Stimulated activated naive CD4-positive, alpha-beta T cell (primary cell): ENCODE measurements at places on chromosomes 3 and 15.

DNA sequence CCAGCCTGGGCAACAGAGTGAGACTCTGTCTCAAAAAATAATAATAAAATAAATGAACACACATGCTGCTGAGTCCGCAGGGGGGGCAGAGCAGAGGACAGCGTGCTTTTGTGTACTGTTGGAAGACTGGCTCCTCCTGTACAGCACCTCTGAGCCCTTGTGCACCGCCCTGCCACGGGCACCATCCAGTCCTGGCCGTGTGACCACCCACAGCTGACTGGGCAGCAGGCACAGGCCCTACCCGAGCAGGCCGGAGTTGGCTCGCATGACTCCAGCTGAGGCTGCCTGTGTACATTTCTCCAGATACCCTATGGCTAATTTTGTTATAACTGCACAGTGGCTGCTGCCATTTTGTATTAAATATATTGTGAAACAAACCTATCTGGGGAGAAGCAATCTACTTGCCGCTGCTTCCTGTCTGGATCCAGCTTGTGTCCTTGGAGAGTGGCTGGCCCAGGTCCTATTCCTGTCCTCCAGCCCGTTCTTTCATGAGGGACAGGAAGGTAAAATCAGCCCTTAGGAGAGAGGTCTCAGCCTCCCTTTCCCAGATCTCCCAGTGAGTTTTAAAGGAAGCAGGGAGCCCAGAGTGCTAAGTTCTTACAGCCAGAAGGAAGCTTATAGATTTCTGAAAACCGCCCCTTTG, 14.6 kb downstream of the IVD start:
- DNase-seq = no peak

GRCh38 chr15:67018026-67018425, 47.4 kb upstream of the SMAD3 start:
- DNase-seq = no peak

DNA sequence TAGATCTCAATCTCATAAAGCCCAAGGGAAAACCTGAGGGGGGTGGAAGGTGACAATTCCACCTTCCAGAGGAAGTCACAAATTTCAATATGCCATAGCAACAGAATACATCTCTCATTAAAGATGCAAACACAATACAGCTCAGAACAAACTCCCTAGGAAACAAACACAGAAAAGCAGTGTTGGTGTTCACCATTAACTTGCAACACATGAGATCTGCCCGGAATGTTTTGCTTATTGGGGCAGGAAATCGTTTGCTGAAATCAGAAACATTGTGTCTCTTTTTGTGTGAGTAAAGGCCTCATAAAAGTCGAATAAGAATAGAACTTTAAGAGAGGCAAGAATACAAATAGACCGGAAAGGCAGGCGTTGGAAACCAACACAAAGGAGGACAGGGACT, 5.8 kb upstream of the RYR3 start:
- no peak for DNase-seq

DNA sequence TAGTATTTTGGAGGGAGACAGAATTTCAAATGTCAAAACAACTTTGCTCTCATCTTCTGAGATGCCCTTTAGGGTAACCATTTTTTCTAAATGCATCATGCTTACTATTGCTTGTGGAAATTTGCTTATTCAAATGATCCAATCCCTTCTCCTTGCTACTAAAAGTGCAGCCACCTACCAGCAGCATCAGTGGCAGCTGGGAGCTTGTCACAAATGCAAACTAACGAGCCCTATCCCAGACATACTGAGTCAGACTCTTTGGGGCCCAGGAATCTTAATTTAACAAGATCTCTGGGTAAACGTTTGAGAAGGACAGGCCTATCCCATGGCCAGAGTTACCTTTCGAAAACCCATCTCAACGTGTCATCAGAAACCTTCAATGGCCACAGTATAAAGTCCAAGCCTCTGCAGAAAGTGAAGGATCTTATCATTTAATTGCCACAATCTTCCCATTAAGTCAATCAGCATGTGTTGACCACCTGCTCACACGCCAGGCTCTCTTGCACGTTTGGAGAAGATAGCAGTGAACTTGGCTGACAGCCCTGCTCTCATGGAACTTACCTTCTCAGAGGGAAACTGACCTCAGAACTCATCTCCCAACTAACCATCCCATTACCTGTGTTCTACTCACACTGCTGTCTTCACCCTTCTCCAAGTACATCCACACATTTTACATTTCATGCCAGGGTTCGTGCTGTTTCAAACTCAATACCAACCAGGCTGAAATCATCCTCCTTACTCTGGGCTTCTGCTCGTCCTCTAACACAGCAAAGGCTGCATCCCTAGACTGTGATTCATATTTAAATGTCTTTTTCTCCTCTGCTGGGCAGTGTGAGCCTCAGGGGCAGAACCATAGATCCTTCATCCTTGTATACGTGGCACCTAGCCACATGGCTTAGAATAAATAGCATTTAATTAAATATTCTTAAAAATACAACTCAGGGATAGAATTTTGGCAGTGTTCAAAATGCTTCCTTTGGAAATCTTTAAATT, 24.8 kb upstream of the VGLL4 start:
- no peak for DNase-seq

DNA sequence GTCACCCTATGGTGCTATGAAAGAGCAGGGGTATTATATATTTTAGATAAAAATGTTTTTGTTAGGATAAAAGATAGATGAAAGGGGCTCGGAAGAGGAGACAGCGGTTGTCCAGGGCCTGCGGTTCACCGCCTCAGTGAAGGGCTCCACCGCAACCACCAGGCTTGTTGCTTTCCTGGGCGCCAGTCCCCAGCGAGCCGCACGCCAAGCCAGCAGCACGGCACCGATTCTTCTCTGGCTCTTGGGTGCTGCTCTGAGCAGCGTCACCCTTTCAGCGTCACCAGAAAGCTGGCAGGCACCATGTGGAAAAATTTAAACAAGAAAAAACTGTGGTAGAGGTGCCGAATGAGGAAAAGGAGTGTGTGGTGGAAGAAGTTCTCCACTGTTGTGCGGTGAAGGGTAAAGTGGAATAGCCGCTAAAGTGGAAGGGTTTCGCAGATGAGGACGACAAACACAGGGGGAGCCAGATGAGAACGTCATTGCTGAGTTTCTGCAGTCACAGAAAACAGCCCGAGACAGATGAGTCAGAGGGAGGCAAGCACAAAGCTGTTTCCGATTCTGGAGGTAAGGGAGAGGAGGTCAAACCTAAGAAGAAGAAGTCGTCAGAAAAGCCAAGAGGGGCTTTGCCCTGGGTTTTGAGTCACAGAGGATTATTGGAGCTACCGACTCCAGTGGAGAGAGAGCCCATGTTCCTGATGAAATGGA, 569.2 kb downstream of the ZBBX start:
- DNase-seq = no peak

DNA sequence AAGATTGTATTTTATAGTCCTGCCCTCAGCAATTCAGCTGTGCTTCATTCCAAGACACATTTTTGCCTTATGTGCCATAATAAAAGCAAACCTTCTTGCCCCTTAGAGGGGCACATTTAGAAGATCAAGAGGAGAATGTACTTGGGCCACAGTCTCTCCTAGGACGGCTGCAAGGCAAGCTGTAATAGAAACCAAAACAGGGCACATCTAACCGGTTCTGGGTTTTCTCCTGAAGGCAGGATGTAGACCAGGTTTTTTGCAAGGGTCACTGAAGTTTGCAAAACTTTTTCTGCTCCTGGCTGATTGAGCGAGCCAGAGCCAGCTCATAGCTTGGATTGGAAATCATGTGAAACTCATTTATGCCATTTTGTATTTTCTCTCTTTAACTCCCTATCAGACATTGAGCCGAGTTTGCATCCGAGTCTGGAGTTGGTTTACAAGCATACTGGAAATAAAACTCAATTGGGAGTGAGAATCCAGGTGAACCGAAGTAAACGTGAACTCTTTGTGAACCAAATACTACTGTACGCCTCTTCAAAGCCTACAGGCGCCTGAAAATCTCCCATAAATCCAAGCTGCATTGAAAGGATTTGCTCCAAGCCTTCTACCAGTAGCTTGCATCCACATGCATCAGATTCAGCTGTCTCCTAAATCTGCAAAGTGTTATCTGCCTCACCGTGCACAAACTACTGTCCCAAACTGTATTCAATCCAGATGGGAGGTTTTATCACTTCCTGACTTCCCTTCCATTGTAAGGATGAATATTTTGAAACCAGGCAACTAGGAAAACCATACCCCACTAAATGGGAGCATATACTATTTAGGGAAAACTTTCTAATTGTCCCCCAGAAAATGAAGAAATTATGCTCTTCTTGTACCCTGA, 60.9 kb upstream of the TSC22D2 start:
- no peak for DNase-seq

DNA sequence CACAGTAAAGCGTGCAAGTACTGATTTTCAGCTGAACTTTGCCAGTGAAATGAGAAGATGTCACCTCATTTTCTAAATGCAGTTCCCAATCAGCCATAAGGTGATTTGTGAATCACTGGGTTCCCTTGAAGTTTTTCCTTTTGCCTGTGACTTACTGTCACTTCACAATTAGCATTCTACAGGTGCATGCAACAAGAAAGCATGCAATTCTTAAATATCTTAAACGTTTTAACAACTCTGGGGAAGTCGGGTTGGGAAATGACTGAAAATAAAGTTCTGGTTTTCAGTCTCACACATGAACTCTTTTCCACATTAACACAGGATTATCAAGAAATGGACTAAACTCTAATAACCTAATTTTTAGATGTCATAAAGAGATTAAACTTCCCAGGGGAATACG, 5.2 kb downstream of the GSK3B start:
- DNase-seq = no peak

- DNase-seq = no peak
Measured at GRCh38 chr3:126367316-126367805, 10.2 kb upstream of the KLF15 start.

DNA sequence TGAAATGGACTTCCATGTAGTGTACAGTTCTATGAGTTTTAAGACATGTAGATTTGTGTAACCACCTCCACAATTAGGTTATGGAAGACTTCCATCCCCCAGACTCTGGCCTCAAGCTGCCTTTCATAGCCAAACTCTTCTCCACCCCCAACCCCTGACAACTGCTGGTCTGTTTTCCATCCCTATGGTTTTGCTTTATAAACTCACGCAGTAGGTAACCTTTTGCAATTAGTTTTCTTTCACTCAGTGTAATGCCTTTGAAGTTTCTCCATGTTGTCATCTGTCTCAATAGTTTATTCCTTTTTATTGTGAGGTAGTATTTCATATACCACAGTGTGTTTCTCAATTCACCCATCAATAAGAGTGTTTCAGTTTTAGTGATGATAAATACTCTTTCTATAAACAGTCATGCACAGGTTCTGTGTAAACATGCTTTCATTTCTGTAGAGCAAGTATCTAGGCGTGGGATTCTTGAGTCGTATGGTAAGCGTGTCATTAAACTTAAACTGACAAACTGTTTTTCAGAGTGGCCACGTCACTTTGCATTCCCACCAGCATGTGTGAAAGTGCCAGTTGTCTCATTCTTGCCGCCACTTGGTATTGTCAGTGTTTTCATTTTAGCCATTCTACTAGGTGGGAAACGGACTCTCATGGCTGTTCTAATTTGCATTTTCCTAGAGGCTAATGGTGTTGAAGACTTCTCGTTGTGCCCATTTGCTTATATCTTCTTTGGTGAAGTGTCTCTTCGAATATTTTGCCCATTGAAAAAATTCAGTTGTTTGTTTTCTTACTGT, 47.3 kb upstream of the ALDH1A3 start:
- no peak for DNase-seq

DNA sequence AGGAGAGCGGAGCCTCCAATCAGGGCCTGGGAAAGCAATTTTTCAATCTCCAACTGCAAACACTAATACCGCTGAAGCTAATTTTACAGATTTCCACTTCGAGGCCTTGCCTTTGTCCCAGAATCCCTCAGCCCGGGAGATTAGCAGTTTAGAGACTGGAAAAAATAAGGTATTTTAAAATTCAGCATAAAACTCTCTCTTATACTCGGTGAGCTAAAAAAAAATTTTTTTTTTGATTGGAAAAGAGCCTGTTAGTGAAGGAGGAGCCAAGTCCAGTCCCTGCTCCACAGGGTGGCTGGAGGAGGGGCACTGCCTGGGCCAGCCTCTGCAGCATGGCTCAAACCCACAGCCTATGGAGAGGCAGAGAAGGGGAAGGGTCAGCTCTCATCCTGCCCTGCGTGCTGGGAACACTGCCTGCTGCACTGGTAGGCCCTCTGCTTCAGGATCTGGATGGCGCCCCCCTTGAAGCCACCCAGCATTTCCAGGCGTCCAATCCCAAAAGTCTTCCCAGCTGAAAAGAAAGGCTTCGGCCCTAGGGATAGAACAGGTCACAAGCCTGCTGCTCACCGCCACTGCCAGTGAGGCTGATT, 48.9 kb downstream of the CACNA2D2 start:
- DNase-seq = no peak

- DNase-seq = no peak
Measured at GRCh38 chr15:70375586-70375985, 277.9 kb upstream of the TLE3 start.

GRCh38 chr3:5348229-5348902, 160.9 kb downstream of the EDEM1 start:
- DNase-seq = no peak

GRCh38 chr3:120298996-120299395, 14.0 kb upstream of the GPR156 start:
- no peak for DNase-seq

DNA sequence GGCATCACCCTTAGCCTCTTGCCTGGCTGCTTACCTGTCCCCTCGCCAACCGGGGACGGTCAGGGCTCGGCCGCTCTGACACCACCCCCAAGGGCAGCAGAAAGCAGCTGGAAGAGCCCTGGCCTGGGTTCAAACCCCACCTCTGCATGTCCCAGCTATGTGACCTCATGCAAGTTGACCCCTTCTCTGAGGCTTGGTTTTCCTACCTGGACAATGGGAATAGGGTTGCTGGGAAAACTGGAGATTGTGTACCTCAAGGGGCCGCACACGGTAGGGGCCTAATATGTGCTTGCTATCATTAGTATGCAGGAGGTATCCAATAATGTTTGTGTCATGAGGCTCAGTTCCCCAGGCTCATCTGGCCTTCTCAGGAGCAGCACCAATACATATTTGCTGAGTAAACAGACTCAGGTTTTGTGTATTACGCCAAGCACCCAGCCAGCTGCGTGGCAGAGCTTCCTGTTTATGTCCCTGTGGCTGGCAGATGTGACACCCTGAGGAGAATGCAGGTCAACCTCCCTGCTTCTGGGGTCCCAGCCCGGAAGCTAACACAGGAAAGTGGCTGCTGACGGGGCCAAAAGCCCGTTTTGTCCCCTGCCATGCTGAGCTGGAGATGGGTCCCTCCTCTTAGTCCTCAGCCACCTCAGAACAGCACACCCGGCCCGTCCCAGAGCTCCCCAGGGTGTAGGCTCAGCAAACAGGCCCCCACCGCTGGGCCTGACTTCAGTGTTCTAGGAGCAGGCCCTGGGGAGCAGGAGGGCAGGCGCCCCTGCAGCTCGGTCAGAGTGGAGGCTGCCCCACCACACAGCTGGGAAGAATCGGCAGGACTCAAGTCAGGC, 29.7 kb downstream of the PLXND1 start:
- DNase-seq = peak; percentile 69

DNA sequence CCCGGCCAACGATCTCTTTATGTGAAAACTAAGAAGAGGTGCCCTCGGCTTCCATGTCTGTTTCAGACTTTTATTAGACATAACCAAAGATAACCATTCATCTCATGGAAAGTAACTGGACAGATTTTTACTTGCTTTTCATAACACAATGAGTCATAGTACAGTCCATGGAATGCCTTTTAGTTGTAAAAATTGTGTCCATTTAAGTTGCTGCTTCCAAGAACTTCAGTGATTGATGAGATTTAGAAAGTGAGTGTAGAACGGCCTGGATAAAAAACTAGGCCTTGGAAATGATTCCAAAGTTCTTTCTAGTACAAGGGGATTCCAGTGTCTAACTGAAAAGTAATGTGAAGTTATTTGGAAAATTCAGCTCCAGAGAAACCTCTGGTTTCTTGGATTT, 10.8 kb downstream of the EIF2AK4 start:
- DNase-seq = no peak
